Glomerular endothelial cell (primary cell): ENCODE measurements at places on chromosomes 7 and 10. TPM values are rescaled to one million over a fixed set of nuclear protein-coding genes. Genes with fewer than 3 reads are reported as not detected.

DNA sequence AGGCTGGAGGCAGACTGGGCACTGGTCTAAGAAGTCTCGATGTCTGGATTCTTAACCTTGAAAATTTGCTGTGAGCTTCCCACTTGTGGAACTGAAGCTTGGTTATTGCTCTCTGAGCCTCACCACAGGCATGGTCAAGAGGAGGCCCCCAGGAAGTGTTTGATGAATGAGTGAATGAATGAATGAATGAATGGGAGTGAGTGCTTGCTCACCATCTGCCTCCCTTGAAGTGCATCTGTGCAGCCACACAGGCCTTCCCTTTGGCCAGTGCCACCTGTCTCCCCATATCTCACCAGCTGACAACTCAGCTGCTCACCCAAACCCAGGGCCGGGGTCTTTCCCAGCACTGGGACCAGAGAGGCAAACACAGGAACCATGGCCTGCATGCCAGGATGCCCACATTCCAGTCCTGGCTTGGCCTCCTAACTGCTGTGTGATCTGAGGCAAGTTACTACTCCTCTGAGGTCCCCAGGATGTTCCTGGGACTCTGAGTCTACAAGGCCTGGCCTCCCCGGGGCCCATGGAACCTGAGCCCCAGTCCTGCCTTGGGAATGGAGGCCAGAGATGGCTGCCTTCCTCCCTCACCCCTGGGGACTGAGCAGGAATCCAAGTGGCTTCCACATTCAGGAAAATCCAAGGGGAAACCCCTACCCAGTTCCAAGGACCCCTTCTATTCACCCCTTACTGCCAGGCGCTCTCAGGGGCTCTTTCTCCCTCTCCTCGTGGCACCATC is 51.4 kb upstream of the SLC29A3 start:
- no peak for DNase-seq

DNA sequence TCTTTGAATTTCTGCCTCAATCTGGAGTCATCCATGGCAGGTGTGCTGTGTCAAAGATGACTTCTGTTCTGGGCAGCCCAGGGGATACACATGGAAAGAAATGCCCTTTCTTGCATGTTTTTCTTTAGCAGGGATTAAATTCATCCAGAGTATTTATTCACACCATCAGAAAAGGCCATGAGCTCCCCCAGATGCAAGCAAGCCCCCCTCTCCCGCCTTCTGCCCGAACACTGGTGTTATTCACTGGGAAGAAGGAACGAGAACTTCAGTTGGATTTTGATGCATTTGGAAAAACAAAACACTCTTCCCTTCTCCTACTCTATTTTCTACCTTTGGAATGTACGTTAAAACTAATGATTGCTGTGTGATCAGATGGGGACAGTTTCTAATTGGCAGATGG is 1.4 kb downstream of the PLPP4 start:
- no peak for DNase-seq

DNA sequence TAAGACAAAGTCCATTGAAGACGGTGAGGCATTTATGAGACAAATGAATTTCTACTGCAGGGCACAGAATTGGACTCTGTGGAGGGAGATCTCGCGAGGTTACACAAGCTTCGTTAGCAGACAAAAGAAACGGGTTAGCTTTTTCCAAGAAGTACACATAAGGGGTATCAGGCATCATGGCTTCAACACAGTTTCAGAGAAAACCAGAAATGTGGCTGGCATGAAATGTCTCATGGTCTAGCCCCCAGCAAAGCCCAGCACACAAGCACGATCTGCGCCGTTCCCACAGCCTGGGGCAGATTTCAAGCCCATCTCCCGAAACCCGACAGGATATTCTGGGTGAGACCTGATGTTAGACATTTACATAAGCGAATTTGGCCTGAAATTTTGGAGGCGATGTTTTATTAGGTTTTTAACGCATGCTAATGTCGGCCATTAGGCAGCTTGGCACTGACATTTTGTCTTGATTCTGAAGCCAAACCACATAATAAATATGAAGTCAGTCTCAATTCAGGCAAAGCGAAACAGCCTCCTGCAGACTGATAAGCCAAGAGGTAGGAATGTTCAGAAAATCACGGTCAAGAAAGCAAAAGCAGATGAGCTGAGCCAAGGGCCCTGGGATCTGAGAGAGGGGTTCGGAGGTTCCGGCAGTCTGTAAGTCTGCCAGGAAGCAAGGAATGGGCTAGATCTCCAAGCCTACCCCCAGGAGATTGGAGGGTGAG is 240.5 kb downstream of the PRPF18 start:
- no peak for DNase-seq

DNA sequence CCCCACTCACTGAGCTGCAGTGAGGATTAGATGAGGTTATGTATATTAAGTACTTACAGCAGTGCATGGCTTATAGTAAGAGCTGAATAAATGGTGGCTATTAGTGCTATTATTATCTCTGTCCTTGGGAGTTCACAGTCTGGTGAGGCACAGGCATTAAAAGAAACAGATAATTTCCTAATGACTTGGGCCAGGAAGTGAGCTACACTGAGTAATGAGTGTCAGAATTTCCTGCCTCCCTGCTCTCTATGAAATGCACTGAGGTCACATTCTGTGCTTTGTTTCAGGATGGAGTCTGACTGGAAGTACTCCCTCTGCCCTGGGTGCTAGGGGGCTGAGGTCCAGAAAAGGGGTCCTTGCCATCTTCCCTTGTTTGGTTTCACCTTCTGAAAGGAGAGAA is 48.7 kb upstream of the LOXL4 start:
- DNase-seq: peak; percentile 29

GRCh38 chr7:99013266-99014112 is 130.4 kb downstream of the SMURF1 start:
- no peak for DNase-seq

DNA sequence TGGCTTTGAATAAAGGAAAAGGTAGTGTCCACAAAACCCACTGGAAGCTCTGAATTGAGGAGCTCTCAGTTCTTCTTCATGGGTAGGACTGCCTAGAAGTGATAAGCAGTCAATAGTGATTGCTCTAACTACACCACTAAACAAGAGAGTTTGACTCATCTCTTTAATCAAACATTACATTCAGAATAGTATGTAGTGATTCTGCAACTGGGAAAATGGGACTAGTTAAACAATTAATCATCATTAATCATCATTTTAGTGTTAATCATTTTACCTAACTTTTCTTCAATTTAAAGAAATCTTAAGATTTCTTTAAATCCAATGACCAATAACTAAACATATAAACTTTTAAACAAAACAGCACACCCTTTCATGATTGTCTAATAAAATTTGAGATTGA is 484.0 kb upstream of the FZD8 start:
- no peak for DNase-seq

GRCh38 chr10:47354165-47354564 is 6.0 kb downstream of the RBP3 start:
- no peak for DNase-seq

GRCh38 chr10:9824631-9825071 is 1193.0 kb upstream of the CELF2 start:
- no peak for DNase-seq

GRCh38 chr10:13993673-13994089 is 337.0 kb downstream of the FRMD4A start:
- DNase-seq: no peak

DNA sequence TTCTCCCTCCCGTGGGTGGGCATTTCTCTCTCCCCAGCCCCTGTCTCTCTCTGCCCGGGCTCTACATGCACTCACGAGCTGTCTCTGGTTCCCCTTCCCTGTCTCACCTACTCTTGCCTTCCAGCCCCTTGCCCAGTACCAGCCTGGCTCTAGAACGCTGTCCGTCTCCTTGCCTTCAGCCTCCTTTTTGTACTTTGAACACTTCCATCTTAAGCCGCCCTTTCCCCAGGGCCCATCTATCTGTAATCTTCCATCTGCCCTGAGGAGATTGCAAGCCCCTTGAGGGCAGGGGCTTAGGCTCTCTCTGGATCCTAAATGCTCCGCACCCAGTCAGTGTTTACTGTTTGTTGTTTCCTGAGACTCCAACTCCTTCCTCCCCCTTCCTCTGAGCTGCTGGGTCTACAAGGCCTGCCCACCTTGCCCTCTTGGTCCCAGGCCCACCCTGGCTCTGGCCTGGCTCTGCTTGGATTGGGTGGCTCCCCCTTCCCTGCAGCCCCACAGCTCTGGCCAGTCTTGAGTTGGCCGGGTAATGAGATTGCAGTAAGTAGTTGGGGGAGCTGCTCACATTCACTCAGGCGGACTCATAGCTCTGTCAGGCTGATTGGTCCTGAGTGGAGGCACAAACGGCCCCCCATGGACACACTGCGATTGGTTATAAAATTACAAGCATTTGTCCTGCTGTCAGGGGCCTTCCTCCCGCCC is 28.3 kb downstream of the POLL start:
- no peak for DNase-seq

DNA sequence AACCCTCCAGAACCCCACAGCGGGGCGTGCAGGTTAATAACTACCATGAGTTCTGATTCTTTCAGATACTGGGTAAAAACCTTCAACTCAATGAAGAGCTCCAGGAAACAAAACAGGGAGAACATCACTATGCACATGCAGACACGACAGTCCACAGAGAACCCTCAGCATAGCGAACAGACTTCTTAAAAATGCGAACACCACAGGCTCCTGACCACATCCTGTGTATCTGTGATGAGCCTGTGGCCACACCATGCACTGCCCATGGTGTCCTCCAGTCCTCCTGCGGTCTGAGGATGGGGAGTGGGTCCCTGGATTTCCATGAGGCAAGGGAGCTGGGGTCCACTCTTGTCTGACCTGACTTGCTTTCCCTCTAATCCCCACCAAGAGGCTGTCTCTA is 107.2 kb downstream of the COBL start:
- DNase-seq: no peak

DNA sequence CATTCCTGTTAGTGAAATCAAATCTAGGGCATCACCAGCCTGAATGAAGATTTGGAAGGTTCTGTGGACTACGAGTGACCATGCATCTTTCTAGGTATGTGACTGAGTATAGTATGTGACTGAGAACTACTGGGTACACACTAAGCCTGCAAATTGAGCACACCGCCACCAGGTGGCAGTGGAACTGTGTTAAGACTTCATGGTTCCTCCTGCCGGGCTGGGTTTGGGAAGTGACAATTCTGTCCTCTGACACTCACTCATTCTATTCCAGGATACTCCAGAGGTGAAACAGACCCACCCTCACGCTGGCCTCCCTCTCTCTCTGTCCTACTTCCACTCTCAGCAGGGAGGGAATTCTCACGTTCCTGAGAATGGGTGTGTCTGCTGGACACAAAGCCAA is 84.0 kb upstream of the TMEM248 start:
- DNase-seq: peak; percentile 25

- no peak for DNase-seq
These were observed 33.9 kb downstream of the ASB13 start for GRCh38 chr10:5632446-5632845.

DNA sequence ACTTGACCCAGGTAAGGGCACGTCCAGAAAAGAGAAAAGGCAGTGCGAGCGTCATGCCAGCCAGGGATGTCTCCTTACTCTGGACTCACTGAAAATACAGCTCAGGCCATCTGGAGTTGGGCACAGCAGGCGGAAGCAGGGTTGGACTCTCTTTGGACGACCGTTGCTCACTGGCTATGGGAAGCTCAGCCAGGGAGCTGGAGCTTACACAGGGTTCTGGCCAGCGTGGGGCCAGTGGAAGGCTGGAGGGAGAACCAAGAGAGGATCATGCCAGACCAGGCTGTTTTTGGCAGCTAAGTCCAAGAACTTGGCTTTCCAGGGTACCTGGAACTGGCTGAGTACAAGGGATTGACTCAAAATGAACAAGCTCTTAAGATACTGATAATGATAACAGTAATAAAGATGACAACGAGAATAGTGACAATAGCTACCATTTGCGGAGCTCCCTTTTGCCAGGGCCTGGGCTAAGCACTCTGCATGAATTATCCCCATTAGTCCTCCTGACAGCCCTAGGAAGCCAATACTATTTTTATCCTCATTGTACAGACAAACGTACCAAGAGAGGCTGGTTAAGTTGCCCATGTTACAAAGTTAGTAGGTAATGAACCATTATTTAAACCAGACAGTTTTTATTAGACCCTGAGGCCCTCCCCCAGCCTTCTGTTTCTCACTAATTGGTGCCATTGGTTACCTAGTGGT is 177.6 kb downstream of the PTPN20 start:
- no peak for DNase-seq

DNA sequence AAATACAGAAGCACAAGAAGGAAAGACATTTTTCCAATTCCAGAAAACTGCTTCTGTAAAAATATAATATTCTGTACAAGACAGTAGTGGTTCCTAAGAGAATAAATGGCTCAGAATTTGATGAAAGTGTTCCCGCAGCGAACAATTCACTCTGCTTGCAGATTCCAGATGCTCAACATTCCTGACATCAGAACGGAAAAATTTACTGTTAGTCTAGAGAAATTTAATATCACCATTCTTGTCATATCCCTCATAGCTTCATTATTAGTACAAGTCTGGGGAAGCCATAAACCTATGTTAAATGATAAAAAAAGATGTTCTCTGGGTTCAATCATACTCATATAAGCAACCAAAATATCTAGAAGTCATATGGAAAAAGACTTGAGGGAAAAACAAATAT is 83.6 kb downstream of the MPP7 start:
- DNase-seq: no peak

DNA sequence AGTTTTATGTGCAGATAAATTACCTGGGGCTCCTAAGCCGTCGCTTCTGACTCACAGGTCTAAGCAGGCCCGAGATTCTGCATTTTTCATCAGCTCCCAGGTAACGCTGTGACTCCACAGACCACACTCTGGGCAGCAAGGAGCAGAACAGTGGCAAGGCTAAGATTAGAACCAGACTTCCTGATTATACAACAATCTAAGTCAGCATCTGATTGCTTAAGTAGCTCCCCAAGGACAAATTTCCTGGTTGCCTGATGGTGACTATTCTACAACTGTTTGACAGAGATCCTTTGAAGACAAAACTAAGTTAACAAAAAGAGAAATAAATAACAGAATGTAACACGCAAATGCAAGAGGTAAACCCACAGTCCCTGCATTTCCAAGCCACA is 69.0 kb downstream of the CREB3L2 start:
- DNase-seq: no peak

- peak; percentile 25 for DNase-seq
These were observed 296.8 kb upstream of the CACNA2D1 start for GRCh38 chr7:82740246-82740848.

GRCh38 chr10:97904018-97904381 is 54.4 kb downstream of the GOLGA7B start:
- DNase-seq: no peak

GRCh38 chr7:151790830-151791620 is 85.9 kb downstream of the PRKAG2 start:
- DNase-seq: no peak

- no peak for DNase-seq
These were observed 33.8 kb downstream of the PFKFB3 start for GRCh38 chr10:6236349-6237198.

ADAM8 gene
- total RNA-seq: 1.5 and 3.1 TPM in 2 replicates

GRM8 gene
- total RNA-seq: 0.19 TPM in 1 of 2 replicates, not detected in the other

CLDN3 gene
- total RNA-seq: not detected in 2 replicates

TMEM184A gene
- total RNA-seq: 0.64 and 0.68 TPM in 2 replicates

CYP2E1 gene
- total RNA-seq: 0.64 TPM in 1 of 2 replicates, not detected in the other

CHST15 gene
- total RNA-seq: 68.1 and 76.9 TPM in 2 replicates

COL1A2 gene
- total RNA-seq: 9.0 and 76.0 TPM in 2 replicates

TRRAP gene
- total RNA-seq: 31.4 and 43.4 TPM in 2 replicates

CCL24 gene
- not detected in 2 replicates for total RNA-seq
